ENCODE measurements at places on chromosomes 13 and 19.

DNA sequence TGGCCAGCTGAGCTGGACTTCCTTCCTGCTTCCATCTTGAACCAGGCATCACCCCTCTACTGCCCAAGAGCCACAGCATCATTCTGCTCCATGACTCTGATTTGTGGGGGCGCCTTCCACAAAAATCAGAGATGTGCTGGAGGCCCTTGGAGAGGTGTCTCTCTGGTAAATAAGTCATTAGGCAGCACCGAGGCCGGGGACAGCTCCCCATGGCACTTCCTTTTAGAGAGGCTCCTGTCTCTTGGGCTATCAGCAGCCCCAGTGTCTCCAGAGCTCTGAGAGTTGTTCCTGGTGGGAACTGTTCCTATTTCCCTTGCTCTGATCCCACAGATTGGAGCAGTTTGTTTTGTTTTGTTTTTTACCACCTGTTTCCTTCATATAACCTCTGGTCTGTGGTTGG, 19.9 kb downstream of the NWD1 start:
- H3K4me1 ChIP-seq = no peaks in the 10 kb centered on the region
- no peak overlapping the region for H3K27ac ChIP-seq
- H3K4me3 ChIP-seq = no peak overlapping the region
- DNase-seq = no peak
- no peaks in the 10 kb centered on the region for H3K36me3 ChIP-seq

DNA sequence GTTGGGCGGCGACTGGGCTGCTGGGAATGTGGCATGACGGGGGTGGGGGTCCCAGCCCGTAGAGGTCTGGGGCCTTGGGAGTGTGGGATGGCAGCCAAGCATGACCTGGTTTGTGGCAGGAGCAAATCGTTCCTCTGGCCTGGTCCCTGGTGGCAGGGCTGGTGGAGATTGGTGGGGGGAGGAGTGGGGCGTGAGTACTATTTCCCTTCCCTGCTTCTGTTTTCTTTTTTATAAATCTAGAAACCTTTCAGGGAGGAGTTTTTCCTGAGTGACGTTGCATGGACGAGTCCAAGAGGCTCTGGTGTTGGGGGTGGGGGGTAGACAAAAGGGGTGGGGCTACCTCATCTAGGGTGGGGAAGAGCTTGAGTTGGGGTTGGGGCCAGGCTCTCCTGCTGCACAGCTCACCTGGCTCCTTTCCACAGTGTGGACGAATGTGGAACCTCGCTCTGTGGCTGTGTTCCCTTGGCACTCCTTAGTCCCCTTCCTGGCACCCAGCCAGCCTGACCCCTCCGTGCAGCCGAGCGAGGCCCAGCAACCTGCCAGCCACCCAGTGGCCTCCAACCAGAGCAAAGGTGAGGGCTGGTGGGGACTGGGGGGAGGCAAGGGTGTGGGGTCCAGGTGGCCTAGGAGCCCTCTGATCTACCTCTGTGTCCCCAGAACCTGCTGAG, 15.4 kb upstream of the PRR19 start:
- peaks cover 37% of the 10 kb centered on the region for H3K4me1 ChIP-seq
- no peak overlapping the region for H3K4me3 ChIP-seq
- H3K36me3 ChIP-seq = peaks cover 39% of the 10 kb centered on the region

- no peak overlapping the region for H3K4me3 ChIP-seq
- no peaks in the 10 kb centered on the region for H3K27me3 ChIP-seq
- no peaks in the 10 kb centered on the region for H3K36me3 ChIP-seq
Observed at GRCh38 chr13:26343816-26344215, 89.9 kb downstream of the CDK8 start.

- H3K27me3 ChIP-seq = no peaks in the 10 kb centered on the region
- no peaks in the 10 kb centered on the region for H3K4me1 ChIP-seq
- peak; percentile 19 for DNase-seq
- no peak overlapping the region for H3K4me3 ChIP-seq
Observed at GRCh38 chr13:95624020-95624419, 20.5 kb downstream of the DZIP1 start.

DNA sequence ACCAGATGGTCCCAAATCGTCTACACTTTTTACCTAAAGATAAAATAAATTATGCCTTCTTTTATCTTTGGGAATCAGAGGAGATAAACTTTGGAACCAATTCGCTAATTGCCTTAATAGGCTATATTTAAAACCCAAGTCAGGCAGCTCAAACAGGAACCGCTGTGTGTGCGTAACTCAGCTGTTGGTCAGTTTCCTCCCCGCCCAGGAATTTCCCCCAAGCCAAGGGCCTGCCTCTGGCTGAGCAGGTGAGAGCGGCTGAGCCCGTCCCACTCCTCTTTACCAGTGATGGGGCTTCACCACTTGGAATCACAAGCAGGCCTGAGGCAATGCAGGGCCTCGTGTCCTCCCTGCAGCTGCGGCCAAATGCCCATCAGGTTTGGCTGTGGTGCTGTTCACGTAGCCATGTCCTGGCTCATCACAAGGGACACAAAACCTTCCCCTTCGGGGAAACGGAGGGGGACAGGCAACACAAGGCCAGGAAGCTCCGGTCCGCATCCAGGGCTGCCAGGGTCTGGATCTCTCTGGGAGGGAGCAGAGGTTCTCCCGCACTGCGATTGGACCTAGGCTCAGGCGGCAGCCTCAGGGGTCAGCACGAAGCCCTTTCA, 503 bp upstream of the SLC7A9 start:
- no peak overlapping the region for H3K27ac ChIP-seq
- no peaks in the 10 kb centered on the region for H3K4me1 ChIP-seq
- H3K4me3 ChIP-seq = no peak overlapping the region
- DNase-seq = no peak
- H3K27me3 ChIP-seq = no peaks in the 10 kb centered on the region

- no peak overlapping the region for H3K4me3 ChIP-seq
- no peak overlapping the region for H3K27ac ChIP-seq
- DNase-seq = peak; percentile 29
- no peaks in the 10 kb centered on the region for H3K36me3 ChIP-seq
Observed at GRCh38 chr19:3129112-3129511, 6.7 kb upstream of the GNA15 start.

- H3K27me3 ChIP-seq = no peaks in the 10 kb centered on the region
- H3K4me3 ChIP-seq = no peak overlapping the region
- no peak overlapping the region for H3K27ac ChIP-seq
- H3K4me1 ChIP-seq = peaks cover 14% of the 10 kb centered on the region
- no peaks in the 10 kb centered on the region for H3K36me3 ChIP-seq
Observed at GRCh38 chr13:51933466-51934058, 71.8 kb downstream of the CCDC70 start.

DNA sequence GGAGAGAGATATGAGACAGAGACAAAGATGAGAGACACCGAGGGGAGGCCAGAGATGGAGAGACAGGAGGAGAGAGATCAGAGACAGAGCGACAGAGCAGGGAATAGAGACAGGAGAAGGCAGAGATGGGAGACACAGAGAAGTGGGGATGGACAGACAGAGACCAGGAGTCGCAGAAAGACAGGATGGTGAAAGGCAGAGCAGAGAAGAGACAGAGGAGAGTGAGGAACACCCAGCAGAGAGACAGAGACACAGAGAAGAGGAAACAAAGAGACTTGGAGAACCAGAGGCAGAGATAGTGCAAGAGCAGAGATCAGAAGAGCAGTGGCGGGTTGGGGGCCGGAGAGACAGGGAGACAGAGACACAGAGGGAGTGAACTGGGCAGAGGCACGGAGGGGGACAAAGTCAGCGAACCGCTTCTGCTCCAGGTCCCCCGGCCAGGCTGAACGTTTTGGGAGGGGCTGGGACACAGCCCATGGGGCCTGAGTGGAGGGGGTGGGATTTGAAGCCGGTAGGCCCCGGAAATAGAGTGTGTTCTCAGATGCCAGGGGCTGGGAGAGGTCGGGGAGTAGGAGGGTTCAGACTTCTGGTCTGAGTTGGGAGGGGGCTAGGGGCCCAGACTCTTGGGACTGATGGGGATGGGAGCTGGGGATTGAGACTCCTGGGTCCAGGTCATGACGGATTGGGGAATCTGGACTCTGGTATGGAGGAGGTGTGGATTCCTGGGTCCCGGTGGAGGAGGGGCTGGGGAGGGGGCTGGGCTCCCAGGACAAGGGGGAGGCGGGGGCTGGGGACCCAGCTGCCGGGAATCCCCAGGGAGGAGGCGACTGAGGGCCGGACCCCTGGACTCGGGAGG, 654 bp downstream of the ZNF579 start:
- peaks cover 20% of the 10 kb centered on the region for H3K4me1 ChIP-seq
- no peaks in the 10 kb centered on the region for H3K27me3 ChIP-seq
- no peak for DNase-seq

DNA sequence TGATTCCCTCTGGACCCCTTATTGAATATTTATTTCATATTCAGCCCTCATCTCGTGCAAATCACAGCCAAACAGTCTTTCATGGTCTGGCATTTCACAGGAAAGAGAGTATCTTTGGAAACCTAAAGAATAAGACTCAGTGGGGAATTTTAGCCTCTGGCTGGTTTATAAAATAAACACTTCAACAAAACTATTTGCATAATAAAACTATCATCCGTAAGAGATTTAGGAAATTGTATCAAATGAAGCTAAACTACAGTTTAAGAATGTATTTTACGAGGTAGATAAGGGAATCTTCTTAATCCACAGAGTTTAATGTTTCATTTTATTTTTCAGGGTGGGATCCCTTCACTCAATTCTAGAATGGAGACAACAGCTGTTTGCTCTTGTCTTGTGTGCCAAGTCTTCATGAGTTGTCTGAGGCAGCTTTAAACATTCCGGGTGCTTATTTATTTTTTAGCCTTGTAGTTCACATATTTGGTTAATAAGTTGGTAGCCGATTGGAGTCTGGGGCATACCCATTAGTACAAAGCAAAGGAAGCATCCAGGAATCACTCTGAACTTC, 634.4 kb upstream of the KLF12 start:
- H3K4me1 ChIP-seq = no peaks in the 10 kb centered on the region
- H3K4me3 ChIP-seq = no peak overlapping the region
- H3K27me3 ChIP-seq = no peaks in the 10 kb centered on the region
- H3K36me3 ChIP-seq = no peaks in the 10 kb centered on the region

DNA sequence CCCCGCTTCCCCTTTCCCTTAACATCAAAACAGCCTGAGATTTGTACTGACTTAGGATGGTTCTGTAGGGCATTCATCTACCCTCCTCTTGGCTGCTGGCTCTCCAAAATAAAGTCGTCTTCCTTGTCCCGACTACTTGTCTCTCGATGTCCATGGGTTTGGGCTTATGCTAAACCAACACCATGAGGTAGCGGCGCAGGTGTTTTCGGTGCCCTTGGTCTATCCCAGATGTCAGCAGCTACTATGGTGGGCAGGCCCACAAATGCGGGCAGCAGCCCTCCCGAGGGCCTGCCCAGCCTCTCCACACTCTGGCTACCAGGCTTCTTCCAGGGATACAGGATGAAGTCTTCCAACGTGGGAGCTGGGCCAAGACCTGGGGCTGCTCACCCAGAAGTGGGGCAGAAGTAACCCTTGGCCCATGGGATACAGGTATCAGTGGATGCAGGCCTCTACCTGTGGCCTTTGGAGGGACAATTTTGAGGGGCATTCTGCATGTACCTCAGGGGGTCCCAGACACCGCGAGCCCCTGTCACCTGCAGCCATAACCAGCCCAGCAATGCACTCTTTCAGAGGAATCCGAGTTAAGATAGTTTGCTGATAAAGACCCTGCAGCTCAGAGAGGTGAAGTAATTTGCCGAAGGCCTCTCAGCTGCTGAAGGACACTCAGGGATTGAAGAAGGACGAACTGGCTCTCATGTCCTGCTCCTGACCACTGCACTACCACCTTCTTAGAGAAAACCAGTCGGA, 47.8 kb upstream of the VSTM2B start:
- H3K4me3 ChIP-seq = no peak overlapping the region
- H3K4me1 ChIP-seq = no peaks in the 10 kb centered on the region
- no peak for DNase-seq
- no peaks in the 10 kb centered on the region for H3K36me3 ChIP-seq
- H3K27ac ChIP-seq = no peak overlapping the region

- no peak overlapping the region for H3K4me3 ChIP-seq
- peaks cover 8% of the 10 kb centered on the region for H3K36me3 ChIP-seq
- H3K27ac ChIP-seq = no peak overlapping the region
- H3K4me1 ChIP-seq = peaks cover 29% of the 10 kb centered on the region
Observed at GRCh38 chr19:13997631-13997962, 8.5 kb downstream of the RFX1 start.

DNA sequence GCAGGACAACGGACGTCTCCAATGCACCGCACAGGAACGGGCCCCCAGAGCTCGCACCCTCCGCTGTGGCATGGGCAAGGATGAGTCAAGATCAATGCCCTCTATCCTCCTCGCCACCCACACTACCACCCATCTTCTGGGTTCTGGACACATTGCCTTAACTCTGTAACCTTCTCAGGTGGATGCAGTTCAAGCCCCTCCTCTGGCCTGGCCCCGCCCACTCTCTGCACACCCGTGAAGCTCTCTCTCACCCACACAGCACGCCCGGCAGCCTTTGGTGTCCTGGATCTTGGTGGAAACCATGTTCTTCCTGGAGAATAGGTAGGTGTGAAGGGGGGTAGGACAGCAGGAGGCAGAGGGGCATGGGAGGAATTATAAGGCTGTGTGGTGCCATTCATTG, 20.7 kb downstream of the MAP4K1 start:
- H3K4me3 ChIP-seq = no peak overlapping the region
- H3K4me1 ChIP-seq = no peaks in the 10 kb centered on the region
- DNase-seq = no peak
- no peaks in the 10 kb centered on the region for H3K27me3 ChIP-seq
- H3K36me3 ChIP-seq = peaks cover 40% of the 10 kb centered on the region
- no peak overlapping the region for H3K27ac ChIP-seq

- no peaks in the 10 kb centered on the region for H3K36me3 ChIP-seq
- peaks cover 4% of the 10 kb centered on the region for H3K4me1 ChIP-seq
- no peak overlapping the region for H3K27ac ChIP-seq
- no peaks in the 10 kb centered on the region for H3K27me3 ChIP-seq
- DNase-seq = no peak
Observed at GRCh38 chr13:106916329-106916976, 348.5 kb upstream of the ARGLU1 start.

GRCh38 chr19:19591133-19591825, 27.2 kb downstream of the PBX4 start:
- peak; percentile 96 for DNase-seq
- peaks cover 5% of the 10 kb centered on the region for H3K36me3 ChIP-seq
- H3K4me1 ChIP-seq = peaks cover 71% of the 10 kb centered on the region
- H3K27ac ChIP-seq = peak overlapping the region; percentile 90
- H3K27me3 ChIP-seq = no peaks in the 10 kb centered on the region
